ENCODE measurements at places on chromosomes 3 and 15.

DNA sequence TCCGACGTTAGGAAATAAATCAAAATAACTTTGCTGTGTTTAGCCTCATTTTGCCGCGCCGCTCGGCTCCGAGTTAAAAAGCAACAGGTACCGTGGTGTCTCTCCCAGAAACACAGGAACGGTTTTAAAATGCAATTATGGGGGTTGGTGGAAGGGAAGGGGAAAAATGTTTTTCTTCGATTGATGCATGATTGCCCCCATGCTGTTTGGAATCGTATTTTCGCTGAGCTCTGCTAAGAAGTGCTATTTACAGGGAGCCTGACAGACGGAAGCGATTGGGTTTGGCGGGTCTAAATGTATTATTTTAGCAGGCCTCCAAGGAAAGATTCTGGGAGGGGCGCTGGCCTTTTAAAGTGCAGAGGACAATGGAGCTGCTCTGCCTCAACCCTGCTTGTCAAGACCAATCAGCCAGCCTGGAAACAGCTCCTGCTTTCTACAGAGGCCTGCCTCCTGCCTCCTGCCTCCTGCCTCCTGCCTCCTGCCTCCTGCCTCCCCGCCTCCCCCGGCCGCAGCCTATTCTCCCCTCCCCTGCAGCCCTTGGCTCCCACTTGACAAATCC is 156.7 kb upstream of the TLE3 start:
- no peak for DNase-seq
- peaks cover 38% of the 10 kb centered on the region for H3K27me3 ChIP-seq
- H3K27ac ChIP-seq: no peak overlapping the region
- no peaks in the 10 kb centered on the region for H3K36me3 ChIP-seq
- H3K4me3 ChIP-seq: no peak overlapping the region
- peaks cover 15% of the 10 kb centered on the region for H3K4me1 ChIP-seq

DNA sequence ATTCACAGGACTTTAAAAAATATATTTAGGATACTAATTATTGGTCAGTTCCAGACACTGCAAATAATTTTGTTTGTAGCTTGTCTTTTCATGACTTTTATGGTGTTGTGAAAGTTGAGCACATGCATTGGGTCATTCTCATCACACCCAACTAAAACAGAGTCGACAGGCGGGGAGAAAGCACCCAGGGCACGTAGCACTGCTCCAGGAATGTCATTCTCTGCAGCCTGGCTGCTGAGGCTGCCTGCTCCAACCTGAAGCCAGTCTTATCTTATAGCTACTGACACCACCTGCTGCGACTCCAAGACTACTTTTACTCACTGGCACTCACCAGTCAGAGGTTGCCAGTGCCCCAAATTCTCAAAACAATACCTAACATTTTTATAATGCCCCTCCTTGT is 56.9 kb downstream of the ACAD9 start:
- no peak overlapping the region for H3K27ac ChIP-seq
- H3K4me3 ChIP-seq: no peak overlapping the region
- H3K36me3 ChIP-seq: no peaks in the 10 kb centered on the region
- DNase-seq: no peak

DNA sequence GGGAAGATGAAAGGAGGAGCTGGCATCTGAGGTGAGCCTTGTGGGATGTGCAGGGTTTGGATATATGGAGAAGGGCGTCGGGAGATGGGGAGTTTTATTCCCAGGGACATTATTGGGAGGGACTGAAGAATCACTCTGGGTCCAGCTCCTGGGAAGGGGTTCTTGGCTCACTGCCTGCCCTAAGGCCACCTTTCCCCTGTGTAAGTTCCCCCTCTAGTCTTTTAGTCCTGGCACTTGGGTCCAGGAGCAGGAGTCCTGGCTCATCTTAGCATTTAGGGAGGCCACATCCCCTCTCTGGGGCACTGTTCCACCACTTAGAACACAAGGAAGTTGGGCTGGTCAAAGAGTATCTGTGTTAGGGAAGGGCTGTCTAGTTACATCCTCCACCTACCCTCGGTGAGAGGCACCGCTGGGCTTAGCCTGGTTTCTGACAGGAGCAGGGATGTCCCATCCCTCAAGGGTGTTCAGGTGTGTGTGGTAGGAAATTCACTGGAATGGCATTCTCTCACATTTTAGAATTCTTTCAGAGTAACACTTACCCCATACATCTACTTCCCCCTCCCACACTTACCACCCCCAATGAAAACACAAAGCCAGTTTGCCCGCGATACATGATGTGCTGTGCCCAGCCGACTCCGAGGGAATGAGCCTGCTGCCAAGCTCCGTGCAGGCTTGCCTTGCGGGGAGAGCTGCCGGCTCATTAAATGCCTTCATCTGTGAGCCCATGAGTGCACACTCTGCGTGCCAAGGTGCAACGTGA is 86.7 kb downstream of the FAM43A start:
- H3K36me3 ChIP-seq: no peaks in the 10 kb centered on the region
- H3K27ac ChIP-seq: no peak overlapping the region
- DNase-seq: no peak
- peaks cover 21% of the 10 kb centered on the region for H3K27me3 ChIP-seq

DNA sequence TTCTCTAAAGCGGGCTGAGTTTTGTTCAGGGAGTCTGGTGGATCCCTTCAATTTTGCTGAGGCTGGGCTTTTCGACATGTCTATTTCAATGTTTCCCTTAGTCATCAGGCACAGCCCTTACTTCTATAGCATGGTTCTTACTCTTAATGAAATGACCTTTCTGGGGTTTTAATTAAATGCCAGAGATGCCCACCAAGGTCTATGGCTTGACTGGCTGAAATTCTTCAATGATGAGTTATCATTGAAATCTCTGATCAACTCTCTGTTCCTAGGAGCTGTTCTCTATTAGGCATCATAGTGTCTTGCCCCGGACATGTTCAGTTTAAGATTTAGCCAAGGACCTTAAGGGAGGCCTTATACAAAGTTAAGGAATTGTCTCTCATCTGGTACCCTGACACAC is 33.4 kb upstream of the KBTBD12 start:
- no peaks in the 10 kb centered on the region for H3K4me1 ChIP-seq
- no peak overlapping the region for H3K27ac ChIP-seq
- H3K27me3 ChIP-seq: peaks cover 10% of the 10 kb centered on the region
- H3K36me3 ChIP-seq: no peaks in the 10 kb centered on the region
- H3K4me3 ChIP-seq: no peak overlapping the region

- DNase-seq: peak; percentile 73
- H3K27ac ChIP-seq: peak overlapping the region; percentile 97
- peak overlapping the region; percentile 90 for H3K4me3 ChIP-seq
- peaks cover 51% of the 10 kb centered on the region for H3K4me1 ChIP-seq
- no peaks in the 10 kb centered on the region for H3K27me3 ChIP-seq
- peaks cover 43% of the 10 kb centered on the region for H3K36me3 ChIP-seq
Observed at GRCh38 chr3:150760431-150761200, 2.4 kb downstream of the SIAH2 start.

GRCh38 chr3:71813704-71814103 is 28.8 kb upstream of the PROK2 start:
- no peak for DNase-seq
- H3K4me1 ChIP-seq: no peaks in the 10 kb centered on the region
- H3K36me3 ChIP-seq: no peaks in the 10 kb centered on the region
- peaks cover 11% of the 10 kb centered on the region for H3K27me3 ChIP-seq
- no peak overlapping the region for H3K4me3 ChIP-seq

DNA sequence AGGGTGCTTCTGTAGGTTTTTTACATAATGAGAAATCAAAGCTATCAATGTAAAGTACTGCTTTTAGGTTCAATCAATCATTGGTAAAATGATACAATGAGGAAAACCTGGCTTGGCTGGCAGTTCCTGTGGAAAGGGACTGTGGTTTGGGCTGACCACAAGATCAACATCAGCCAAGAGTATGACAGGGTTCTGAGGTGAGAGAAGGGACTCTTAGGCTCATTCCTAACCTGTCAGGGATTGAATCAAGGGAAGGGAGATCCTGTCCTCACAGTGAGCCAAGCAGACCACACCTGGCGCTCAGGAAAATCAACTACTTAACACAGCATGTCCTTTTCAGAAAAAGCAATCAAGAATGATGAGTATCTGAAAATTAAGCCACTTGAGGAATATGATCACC is 111.1 kb downstream of the MAGI1 start:
- H3K27me3 ChIP-seq: no peaks in the 10 kb centered on the region
- H3K4me1 ChIP-seq: peaks cover 2% of the 10 kb centered on the region
- no peak overlapping the region for H3K27ac ChIP-seq
- no peaks in the 10 kb centered on the region for H3K36me3 ChIP-seq
- H3K4me3 ChIP-seq: no peak overlapping the region
- no peak for DNase-seq

DNA sequence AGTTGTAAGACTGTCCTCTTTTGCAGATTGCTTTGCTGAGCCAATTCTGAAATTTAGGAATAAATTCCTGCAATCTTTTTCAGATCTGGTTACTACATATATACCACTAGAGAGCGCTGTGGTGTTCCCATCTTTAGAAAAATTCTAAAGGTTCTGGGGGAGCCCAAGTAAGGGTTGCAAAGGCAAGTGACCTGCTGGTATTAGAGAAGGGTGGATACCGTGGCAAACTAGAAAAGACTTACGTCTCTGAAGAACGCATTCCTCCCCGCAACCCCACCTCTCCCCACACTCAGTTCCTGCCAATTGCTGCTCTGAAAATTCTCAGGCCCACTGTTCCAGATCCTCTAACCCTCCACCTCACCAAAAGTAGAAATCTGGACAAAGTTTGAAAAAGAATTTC is 48.5 kb downstream of the EFHB start:
- H3K4me1 ChIP-seq: no peaks in the 10 kb centered on the region
- no peak overlapping the region for H3K4me3 ChIP-seq

- no peak overlapping the region for H3K4me3 ChIP-seq
- H3K36me3 ChIP-seq: no peaks in the 10 kb centered on the region
- no peaks in the 10 kb centered on the region for H3K27me3 ChIP-seq
- no peak overlapping the region for H3K27ac ChIP-seq
Observed at GRCh38 chr3:30161375-30161774, 445.0 kb upstream of the TGFBR2 start.

- H3K27me3 ChIP-seq: peaks cover 3% of the 10 kb centered on the region
- H3K36me3 ChIP-seq: no peaks in the 10 kb centered on the region
- DNase-seq: no peak
- no peak overlapping the region for H3K4me3 ChIP-seq
- H3K27ac ChIP-seq: no peak overlapping the region
Observed at GRCh38 chr3:119536757-119537156, 22.7 kb downstream of the CD80 start.

DNA sequence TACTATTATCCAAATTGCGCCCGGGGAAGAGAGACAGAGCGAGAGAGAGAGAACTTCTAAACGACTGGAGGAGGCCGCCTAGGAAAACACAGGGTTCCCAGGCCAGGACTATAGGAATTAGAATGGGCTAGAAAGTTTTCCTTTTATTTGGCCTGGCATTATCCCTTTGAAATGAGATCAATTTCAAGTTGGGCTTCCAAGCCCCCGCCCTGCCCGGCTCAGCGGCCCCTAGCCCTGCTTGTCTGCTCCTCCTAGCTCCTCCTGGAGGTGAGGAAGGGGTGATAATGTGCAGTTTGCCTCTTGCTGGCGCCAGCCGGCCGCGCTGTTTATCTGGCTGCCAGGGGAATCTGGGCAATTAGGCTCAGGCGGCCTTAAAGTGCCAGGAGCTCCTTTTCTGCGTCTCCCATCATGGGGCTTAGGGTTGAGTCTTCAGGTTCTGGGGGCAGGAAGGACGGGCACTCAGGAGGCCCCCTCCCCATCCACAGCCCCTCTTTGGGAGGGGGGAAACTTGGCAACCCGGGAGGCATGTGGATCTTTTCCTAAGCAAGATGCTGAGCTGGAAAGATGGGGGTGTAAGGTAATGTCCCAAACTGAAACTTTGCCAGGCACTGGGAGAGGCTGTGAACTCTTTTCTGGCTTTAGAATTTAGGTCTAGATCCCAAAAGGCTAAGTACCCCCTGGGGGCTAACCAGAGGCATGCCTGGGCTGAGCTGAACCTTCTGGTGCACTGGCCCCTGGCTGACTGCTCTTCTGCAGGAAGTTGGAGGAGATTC is 5.5 kb downstream of the SMAD6 start:
- no peak overlapping the region for H3K4me3 ChIP-seq
- peaks cover 3% of the 10 kb centered on the region for H3K4me1 ChIP-seq
- no peaks in the 10 kb centered on the region for H3K36me3 ChIP-seq
- H3K27me3 ChIP-seq: peaks cover 24% of the 10 kb centered on the region
- no peak overlapping the region for H3K27ac ChIP-seq

Data from T-helper 2 cell treated with Interferon-gamma antibody and Interleukin-4, amounts not matched to agents 5 μg/mL and 100 μg/mL, for 36 hours (primary cell).